NCI-H2171 (cell line): ENCODE measurements at places on chromosomes 12 and 14.

GRCh38 chr12:49568442-49569162 lies 660 bp upstream of the MCRS1 start:
- DNase-seq, result no peak

DNA sequence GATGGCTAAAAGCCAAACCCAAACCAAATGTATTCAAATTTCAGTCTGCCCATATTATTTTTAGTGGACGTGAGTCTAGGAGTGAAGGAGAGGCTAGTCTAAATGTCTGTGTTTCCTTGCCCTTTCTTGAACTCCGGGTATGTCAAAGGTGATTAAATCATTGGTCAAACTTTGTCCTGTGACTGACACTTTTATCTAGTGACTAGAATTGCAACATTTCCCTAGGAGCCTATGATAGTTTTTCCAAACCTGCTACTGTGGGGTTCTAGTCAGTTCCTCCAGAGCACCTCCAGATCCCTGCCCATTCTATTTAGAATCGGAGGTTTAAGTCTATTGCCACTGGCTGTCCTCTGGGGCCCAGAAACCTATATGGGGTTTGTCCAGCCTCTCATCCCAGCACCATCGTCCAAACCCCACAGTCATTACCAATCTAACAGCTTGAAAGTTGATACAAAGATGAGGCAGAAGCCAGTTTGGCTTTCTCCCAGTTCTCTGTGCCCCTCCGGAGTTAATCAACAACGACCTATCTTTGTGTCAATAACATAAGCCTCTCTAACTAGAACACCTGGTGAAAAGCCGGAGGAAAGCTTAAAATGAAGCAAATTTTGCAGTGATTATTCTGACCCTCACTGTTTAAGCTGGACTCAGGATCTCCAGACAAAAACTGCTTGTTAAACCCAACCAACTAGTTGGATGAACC lies 306.7 kb downstream of the ZFP36L1 start:
- DNase-seq, result no peak

GRCh38 chr12:54220092-54220557 lies 31.3 kb upstream of the SMUG1 start:
- no peak for DNase-seq

DNA sequence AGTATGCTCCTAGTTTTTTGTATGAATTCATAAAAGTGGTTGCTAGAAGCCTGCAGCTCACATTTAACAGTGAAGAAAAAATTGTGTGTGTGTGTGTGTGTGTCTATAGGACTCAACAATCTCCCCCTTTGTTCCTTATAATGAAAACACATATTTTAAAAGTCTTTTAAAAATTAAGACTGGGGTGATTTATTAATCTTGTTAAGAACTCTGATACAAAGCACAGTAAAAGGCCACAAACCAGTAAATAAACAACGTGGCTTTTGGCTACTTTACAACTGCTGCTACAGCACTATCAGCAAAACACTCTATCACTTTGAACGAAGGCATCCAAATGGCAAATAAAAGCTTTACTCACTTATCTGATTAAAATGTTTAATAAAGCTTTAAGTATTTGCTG lies 594 bp upstream of the VCPKMT start:
- DNase-seq, result no peak

GRCh38 chr12:29771786-29772185 lies 12.0 kb downstream of the TMTC1 start:
- DNase-seq, result no peak

- no peak for DNase-seq
Observed at GRCh38 chr12:65885312-65885711, 61.0 kb downstream of the HMGA2 start.

- no peak for DNase-seq
Observed at GRCh38 chr14:73026243-73026844, 562 bp downstream of the ZFYVE1 start.

GRCh38 chr12:58086006-58086405 lies 144.6 kb downstream of the ATP23 start:
- no peak for DNase-seq

GRCh38 chr12:84840356-84840755 lies 72.2 kb downstream of the SLC6A15 start:
- no peak for DNase-seq

DNA sequence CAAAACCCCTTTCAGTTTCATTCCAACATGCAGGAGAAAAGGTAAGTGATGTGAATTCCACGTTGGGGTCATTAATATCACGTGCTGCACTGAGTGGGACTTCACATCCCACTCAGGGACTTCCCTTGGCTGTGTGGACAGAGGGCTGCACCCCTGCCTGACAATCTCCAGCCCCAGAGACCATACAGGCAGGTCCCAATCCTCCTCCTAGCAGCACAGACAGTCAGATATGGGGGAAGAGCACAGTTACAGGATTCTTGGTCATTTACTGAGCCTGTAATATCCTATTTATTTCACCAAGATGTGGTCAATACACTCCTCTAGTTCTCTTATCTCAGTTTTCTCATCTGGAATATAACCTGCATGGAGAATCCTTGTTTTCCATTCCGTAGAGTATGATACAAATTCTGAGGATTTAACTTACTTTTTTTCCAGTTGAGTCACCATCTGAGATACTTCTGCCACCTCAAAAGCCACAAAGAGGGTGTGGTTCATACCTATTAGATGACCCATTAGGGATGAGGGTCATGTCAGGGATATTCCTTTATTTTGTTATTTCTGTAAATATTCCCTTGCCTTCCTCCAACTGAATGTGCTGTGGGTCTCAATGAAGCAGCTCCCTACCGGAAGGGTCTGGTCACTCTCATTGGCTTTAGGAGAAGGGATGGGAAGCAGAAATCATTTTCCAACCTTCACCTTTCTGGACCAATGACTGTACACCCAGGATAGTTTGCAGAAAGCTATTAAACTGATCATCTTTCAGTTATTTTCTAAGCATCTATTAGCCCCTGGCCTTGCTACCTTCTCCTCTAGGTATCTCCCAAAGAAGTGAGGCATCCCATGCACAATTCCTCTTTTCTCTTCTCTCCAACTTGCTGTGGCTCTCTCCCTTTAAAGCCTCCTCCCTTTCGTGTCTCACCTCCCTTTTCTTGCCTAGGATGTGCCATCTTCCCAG lies 43.0 kb upstream of the NTF3 start:
- DNase-seq, result no peak
